Hepatocyte (in vitro differentiated cells): ENCODE measurements at places on chromosomes 4 and X. TPM values are rescaled to one million over a fixed set of nuclear protein-coding genes. Genes with fewer than 3 reads are reported as not detected.

GABRA4 gene
- 0.73 and 1.2 TPM in 2 replicates for total RNA-seq

XAGE1A gene
- total RNA-seq: not detected in 2 replicates

FOXR2 gene
- total RNA-seq: not detected in 2 replicates

MAP7D2 gene
- 1.7 and 2.4 TPM in 2 replicates for total RNA-seq

ACSL4 gene
- total RNA-seq: 213 and 250 TPM in 2 replicates
